ENCODE measurements at places on chromosomes 1 and 21.

DNA sequence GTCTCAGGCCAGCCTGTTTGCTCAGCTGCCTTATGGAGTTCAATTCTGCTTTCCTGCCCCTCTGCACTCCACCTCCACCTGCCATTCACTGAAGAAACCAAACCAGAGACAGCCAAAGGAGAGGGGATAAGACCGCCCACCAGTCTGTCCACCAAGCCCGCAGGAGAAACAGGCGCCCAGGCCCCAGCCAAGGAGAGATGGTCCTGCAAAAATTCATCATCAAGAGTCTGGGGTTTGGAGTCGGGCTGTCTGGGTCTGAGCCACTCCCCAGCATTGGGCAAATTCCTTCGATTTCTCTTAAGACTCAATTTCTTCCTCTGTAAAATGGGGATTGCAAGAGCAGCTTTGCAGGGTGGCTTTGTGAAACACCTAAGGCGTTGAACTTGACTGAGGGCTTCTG is 121.4 kb upstream of the RUNX3 start:
- DNase-seq: no peak

DNA sequence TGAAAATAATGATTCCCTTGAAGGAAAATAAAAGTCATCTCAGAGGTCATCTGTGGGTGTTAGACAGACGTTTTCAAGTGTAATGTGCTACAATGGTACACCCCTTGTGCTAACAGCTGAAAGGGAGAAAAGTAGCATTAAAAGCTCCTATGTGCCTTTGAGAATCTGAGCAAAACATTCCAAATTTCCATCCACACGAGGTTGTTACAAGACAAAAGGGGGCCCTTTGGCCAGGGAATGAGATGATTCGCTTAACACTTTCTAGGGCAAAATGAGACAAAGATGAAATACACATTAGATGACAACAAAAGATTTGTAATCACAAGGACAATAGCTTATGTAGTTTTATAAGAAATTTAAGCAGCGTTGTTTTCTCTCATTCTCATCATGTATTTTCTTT is 303.6 kb downstream of the LMX1A start:
- no peak for DNase-seq

- DNase-seq: no peak
These were observed 8.0 kb downstream of the TIE1 start for GRCh38 chr1:43308635-43309404.

GRCh38 chr1:39965044-39965443 is 10.1 kb downstream of the MFSD2A start:
- no peak for DNase-seq

GRCh38 chr1:32998997-32999396 is 34.4 kb upstream of the RNF19B start:
- no peak for DNase-seq

GRCh38 chr1:38834937-38835827 is 24.4 kb downstream of the RRAGC start:
- DNase-seq: peak; percentile 20

DNA sequence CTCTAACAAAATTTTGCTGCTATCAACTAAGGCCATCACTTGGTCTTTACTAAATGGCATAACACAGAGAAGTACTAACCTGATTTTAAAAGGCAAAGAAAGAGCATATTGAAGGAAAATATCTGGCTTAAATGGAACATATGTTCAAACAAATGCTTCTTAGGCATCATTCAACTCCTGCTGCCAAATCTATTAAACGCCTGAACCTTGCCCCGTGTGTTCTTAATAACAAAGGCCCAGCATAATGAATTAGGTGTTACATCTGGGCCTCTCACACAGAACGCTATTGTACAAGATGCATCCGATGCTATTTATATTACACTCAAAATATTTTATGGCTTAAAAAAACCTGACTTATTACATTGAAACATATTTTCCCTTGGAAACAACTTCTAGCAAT is 48.4 kb downstream of the B3GALNT2 start:
- no peak for DNase-seq

DNA sequence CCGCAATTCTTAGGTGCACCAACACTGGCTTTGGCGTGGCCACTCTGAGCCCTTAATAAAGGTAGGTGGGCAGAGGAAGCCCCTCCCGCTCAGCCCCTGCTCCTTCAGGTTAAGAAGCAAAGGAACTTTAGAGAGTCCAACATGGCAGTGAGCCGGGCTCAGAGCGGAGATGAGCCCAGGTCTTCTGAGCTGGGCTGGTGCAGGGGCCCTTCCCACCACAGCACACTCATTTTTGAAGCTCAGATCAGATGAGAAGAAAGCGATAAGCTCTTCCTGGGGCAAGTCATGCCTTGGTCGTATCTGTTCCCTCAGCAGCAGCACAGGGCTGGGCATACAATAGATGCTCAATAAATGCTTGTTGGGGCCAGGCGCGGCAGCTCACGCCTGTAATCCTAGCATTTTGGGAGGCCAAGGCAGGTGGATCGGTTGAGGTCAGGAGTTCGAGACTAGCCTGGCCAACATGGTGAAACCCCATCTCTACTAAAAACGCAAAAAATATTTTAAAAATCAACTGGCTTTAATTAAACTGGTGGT is 51.1 kb upstream of the TARDBP start:
- DNase-seq: no peak

DNA sequence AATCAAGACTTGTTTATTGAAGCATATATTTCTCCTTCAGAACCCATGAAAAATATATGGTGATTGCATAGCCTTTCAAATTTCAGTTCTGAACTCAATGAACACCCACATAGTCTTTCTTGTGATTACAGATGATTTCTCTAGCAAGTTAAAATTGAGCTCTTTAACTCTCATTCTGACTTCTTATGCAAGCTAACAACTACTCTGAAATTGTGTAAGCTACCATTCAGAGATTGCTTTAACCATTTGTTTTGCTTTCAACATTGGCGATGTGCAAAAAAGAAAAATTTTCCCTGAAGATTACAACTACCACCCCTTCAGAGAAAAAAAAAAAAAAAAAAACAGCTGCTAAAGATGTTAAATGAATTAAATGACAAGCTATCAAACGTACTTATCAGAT is 193.9 kb downstream of the DAB1 start:
- DNase-seq: no peak

DNA sequence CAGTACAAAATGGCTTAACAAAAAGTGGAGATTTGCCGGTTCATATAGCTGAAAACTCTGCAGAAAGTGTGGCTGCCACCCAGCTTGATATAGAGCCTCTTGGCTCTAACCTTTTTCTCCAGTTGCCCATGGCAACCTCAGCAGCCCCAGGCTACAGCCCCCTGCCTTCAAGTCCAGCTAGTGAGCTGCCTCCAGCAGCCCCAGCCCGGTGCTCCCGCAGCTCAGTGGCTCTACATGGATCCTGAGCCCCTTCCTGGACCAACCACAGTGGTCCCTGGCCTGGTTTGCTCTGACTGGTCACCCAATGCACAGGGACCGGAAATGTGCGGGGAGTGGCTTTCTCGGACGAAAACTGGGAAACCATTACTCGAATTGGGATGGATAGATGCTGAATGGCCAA is 13.3 kb upstream of the ATF3 start:
- DNase-seq: no peak

DNA sequence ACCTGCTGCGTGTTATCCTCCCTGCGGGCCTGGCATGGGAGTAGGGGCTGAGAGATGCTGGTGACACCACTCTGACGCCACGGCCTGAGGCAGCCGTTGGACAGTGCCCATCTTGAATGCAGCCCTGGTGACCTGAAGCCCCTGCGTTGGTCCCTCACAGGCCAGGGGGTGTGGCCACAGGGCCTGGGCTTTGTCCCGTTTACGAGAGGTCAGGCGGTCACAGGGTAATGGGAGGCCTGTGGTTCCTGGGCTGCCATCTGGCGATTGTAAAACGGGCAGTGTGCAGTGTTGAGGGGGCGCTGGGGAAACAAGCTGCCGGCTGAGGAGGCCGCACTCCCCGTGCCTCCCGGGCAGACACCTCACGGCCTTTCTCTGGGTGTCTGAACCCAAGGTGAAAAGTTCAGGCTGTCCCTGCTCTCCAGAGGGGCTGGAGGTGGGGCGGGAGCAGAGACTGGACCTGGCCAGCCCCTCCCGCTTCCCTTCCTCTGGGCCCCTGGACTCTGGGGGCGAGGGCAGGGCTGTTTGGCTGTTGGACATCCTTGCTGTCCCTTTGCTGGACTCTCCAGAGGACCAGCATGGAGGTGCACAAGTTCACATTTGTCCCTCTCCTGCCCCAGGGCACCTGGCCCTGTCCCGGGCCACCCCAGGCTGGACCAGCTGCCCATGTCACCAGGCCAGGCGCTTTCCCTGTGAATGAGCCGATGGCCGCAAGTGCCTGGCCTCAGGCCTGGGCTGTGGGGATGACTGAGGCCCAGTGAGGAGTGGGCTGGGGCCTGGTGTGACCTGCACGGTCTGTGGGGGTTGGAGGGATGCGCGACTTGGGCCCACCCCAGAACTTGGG is 42.4 kb downstream of the SKI start:
- DNase-seq: no peak

- no peak for DNase-seq
These were observed 111.6 kb upstream of the ZC3H12A start for GRCh38 chr1:37362594-37363385.

- no peak for DNase-seq
These were observed 56.2 kb downstream of the RUNX1 start for GRCh38 chr21:34992736-34993398.

- no peak for DNase-seq
These were observed 50.8 kb downstream of the TOMM20 start for GRCh38 chr1:235077571-235078479.

DNA sequence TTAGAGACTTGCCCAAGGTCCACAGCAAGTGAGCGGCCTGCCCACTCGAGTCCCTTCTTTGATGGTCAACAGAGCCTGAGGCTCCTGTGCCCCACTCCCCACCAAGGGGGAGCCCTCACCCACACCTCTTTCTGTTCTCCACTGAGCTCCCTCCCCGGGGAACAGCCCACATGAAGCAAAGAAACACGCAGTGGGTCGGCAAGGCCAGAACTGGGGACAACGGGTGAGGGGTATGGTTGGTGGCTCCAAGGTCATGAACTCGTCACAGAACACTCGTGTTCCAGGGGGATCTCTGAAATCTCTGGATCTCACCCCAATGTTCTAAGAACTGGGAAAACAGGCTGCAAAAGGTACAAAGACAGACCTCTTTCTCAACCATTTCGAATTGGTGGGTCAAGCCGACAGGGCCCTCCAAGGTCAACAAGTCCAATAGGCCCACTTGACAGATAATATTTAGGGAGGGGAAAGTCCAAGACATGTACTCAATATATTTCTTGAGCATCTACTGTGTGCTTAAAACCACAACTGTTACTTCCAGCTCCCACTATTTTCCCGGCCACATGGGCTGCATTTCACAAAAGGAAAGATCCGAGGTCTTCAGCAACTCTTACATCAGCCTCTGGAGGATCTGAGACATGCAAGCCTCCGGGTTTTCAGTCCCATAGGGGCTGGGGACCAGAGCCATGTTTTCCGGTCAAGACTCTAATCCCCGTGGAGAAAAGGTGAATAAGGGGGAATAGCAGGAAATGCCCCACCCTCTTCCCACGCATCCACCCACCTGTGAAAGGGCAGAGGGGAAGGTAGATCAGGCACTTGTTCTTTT is 1.1 kb upstream of the RAP1GAP start:
- DNase-seq: no peak

DNA sequence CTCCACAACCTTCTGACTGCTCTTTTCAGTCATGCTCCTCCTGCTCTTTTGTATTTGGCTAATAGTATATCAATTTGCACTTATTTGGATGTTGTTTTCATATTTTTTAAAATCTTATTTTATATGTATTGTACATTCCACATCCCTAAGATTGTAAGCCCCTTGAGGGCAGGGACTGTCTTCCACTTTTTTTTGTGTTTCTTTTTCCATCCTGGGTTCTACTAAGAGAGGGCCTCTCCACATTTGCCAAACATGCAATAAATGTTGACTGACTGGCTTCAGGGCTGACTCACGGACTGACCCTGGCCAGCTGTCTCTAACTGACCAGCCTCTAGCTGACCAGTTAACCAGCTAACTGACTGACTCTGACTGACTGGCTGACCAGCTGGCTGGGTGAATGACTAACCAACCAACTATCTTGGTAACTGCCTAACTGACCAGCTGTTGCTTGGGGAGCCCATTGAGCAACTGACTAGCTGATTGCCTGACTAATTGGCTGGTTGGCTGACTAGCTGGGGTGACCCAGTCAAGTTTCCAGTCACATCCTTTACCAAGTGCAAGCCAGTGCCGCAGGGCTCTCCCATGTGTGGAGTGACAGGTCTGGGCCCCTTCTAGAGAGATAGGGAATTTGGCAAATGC is 16.1 kb downstream of the CSF1 start:
- no peak for DNase-seq

GRCh38 chr21:41254090-41254700 is 62.4 kb upstream of the FAM3B start:
- DNase-seq: no peak

- no peak for DNase-seq
These were observed 459.2 kb upstream of the RUNX1 start for GRCh38 chr21:35508139-35508888.

- no peak for DNase-seq
These were observed 3.7 kb upstream of the PMVK start for GRCh38 chr1:154940213-154940560.

GRCh38 chr1:89600451-89601224 is 32.3 kb upstream of the LRRC8C start:
- no peak for DNase-seq

DNA sequence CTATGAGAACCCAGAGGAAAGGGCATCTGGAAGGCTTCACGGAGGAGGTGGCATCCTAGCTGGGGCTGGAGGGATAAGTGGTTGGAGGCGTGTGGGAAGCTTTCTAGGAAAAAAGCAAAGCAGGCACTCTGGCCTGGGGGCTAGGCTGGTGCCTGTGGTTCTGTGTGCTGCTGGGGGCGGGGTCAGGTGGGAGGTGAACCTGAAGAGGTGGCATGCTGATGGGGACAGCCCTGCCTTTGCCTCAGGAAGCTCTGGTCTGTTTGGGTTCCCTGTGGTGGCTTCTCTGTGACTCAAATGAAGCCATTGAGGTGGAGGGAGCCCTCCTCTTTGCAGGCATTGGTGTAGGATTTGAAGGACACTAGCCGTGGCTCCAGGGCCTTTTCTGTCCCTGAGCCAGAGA is 221.6 kb upstream of the POU3F1 start:
- no peak for DNase-seq
